Activated CD4-positive, CD25-positive, alpha-beta regulatory T cell treated with anti-CD3 and anti-CD28 coated beads, Interleukin-2, amount 50 U/mL, for 16 hours (primary cell): ENCODE measurements at places on chromosomes 3 and 15.

DNA sequence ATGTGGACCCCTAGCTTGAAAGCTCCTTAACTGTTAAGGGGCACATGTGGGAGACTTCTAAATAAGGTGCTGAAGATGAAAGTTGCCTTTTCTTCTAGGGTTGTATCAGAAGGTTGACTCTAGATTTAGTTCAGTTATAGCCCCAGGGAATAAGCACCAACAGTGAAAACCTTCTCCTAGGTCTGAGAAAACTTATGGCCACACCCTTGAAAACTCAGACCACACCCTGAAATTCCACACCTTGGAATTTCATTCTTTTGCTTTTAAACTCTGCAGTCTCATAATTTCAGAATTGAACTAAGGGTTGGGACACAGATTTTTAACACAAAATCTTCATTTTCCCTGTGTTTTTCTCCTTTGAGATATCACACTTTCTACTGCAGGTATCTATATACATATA lies 355.8 kb upstream of the IL12A start:
- DNase-seq: no peak

- peak; percentile 70 for DNase-seq
These were observed 17.3 kb downstream of the DPH3 start for GRCh38 chr3:16247282-16248061.

- no peak for DNase-seq
These were observed 270.6 kb upstream of the TPRG1 start for GRCh38 chr3:188901126-188901525.

DNA sequence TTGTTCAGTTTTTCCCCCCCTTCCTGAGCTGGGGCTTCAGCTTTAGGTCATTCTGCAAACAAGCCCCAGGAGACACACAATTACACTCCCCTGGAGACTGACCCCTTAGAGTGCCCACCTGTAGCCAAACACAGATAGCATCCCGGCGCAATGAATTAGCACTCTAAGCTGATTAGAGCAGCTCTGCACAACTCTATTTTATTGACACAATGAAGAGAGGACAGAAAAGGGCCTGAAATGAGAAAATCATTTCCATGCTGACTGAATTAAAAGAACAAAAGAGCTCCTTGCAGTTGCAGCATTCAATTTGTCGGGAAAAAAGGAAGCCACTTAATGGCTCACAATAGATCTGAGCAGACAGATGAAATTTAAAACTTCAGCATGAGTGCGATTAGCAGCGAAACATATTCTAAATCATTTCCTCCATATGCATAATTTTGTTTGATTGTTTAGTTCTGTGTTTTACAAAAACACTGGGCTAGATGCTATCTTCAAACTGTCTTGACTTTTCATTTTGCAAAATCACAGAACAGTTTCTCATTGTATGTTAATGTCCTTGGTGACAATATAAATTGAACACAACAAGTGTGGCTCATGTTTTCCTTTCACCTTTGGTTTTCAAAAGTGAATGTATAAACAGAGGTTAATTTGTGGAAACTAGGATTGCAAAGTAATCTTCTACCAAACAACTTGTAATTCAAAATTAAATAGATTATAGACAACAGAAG lies 308.6 kb downstream of the MECOM start:
- no peak for DNase-seq

DNA sequence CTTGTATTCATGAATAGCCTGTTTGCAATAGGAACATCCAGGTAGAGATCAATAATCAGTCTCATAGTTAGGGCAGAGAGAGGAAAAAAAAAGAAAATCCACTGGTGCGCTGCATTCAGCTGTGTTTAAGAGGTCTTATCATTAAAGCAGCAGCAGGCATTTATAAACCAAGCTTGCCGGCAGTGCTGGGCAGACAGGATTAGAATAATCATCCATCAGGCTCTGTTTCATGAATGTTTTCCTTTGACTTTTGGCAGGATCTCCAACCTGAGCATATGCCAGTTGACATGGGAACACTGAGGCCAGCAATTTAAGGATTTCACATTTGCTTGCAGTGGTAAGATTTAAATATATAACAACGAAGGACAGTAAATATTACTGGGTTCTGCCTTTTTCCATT lies 305.2 kb upstream of the SEMA6D start:
- no peak for DNase-seq

DNA sequence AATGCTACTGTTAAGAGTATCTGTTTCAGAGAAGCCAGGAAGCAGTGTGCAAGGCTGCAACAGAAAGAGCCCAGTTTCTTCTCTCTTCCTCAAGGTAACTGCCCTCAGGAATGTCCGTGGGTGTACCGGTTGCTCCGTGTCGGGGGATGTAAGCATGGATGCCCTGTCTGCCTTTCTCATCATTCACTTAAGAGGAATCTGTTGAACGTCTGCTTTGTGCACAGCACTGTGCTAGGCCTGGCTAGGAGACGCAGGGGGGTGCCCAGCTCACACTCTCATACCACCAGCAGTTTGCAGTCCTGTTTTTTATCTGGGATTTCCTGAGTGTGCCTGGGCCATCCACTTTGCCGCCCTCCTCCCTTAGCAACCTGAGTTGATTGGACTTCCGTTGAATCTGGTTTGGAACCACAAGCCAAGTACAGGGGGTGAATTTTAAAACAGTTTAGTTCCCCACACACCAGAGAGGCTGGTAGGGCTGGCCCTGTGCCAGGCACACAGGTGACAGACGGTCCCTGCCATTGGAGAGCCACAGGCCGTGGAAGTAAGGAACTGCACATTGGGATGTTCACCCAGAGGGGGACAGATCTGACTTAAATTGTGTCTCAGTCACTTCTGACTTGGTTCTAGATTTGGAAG lies 11.2 kb downstream of the BOC start:
- DNase-seq: no peak

GRCh38 chr3:178170698-178171535 lies 365.3 kb upstream of the KCNMB2 start:
- no peak for DNase-seq
